Activated CD8-positive, alpha-beta memory T cell treated with anti-CD3 and anti-CD28 coated beads for 4 hours (primary cell): ENCODE measurements at places on chromosomes 7 and 10.

DNA sequence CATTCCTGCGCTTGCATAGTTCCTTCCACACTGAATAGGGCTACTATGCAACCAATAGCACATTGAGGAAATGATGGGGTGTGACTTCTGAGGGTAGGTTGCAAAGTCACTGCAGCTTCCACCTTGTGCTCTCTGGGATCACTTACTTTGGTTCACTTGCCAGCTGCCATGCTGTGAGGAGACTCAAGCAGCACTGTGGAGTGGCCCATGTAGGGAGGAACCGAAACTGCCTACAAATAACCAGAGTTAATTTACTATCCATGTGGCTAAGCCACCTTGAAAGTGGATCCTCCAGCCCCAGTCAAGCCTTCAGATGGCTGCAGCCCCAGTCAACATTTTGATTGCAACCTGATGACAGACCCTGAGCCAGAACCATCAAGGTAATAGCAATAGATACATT lies 64.3 kb downstream of the FAM204A start:
- no peak for DNase-seq

DNA sequence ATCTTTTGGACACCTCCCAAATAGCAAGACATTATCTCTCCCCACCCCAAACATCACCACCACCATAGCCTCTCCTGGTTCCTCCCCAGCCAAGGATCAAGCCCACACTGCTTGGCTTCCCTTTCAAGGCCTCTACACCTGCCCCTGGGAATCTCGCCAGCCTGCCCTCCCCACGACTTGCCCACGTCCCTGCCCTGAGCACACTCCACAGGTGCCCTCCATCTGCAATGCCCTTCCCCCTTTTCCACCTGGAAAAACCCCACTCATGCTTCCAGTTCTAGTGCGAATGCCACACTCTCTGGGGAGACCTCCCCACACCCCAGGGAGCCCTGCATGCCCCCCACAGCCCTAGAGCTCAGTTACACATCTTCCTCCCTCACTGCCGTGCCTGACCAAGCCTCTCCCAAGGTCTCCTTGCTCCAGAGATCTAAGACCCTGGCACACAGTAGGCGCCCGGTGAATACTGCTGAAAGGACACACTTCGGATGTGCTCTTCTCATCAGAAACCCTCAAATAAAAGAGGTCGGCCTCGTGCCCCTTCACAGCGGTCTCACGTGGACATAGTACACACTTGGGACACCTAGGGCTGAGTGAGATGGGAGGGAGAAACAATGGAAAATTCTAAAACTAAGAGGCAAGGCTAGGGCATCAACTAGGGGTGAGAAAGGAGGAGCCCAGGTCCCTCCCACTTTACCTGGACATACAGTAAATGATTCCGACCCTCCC lies 91.4 kb downstream of the DLG5 start:
- DNase-seq = no peak

GRCh38 chr10:133206356-133207040 lies 23.5 kb upstream of the UTF1 start:
- DNase-seq = no peak

GRCh38 chr10:130138479-130138866 lies 2.3 kb downstream of the GLRX3 start:
- DNase-seq = no peak

- no peak for DNase-seq
Measured at GRCh38 chr10:103490986-103491314, 2.6 kb upstream of the NEURL1 start.

GRCh38 chr7:66279912-66280311 lies 74.8 kb downstream of the TPST1 start:
- no peak for DNase-seq

- DNase-seq = no peak
Measured at GRCh38 chr7:139748941-139749340, 28.9 kb downstream of the HIPK2 start.

DNA sequence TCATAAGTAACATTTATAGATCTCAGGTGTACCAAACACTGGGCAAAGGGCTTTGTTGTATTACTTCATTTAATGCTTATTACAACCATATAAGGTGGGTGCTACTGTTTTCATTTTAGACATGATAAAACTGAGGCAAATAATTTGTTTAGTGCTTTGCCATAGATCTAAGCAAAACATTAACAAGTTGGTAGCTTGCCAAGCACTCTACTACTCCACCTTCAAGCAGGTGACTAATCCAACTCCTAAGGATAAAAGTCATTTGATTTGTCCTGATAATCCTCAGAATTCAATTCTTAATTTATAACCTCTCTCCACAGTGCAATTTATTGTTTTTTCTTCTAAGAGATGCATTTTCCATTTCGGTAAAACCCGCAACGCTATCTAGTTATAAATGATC lies 646.4 kb downstream of the GRM8 start:
- no peak for DNase-seq

DNA sequence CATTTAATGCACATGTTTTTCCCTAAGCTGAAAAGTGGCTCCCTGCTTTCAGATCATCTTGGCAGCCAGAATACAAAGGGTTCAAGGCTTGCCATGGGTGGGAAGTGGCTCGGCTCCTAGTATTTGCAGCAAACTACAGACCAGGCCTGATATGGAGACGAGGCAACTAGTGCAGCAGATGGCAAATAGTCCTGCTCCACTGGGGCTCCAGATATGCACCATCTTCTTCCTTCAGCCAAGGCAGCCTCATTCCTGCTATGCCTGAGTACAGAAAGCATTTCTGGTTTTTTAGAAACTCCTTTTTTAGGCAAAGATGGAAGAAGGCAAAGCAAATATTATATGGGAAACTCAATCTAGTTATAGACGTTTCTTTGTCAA lies 23.9 kb downstream of the LRRC4 start:
- DNase-seq = no peak

DNA sequence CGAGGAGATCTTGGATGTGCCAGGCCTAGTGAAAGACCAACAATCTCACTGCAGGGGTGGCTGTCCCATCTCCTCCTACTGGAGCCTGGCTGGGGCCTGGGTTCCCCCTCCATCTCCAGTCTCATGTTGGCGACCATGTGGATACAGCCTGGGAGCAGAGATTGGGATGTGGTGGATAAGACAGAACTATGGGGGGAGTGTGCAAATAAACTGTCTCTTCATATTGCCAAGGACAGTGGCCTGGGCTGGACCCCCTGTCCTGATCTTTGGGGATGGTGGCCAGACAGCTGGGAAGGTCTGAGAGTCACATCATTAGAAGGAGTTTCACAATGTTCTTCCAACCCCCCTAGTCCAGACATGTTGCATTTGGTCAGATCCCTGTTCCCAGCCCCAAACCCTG lies 5.8 kb upstream of the MINDY4 start:
- no peak for DNase-seq

GRCh38 chr7:135859538-135859937 lies 110.9 kb upstream of the FAM180A start:
- no peak for DNase-seq

- no peak for DNase-seq
Measured at GRCh38 chr7:6725003-6725402, 18.3 kb upstream of the ZNF12 start.

DNA sequence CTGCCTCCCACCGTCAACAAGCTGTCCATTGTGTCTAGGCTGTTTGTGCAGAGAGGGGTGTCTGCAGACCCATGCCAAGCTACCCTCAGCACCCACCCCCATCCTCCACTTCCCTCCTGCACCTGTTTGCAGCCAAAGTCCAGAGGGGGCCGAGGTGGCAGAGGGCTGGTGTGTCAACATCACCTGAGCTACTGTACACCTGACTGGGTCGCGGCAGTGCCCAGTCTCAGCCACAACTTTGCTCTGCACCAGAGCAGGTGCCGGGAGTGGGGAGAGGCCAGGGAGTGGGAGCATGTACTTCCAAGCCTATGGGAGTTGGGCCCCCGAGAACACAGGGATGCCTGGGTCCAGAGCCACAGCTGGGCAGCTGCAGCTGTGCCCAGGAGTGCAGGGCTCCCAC lies 93.1 kb downstream of the AUTS2 start:
- DNase-seq = no peak

GRCh38 chr10:88730864-88731263 lies 24.8 kb downstream of the LIPK start:
- DNase-seq = no peak

DNA sequence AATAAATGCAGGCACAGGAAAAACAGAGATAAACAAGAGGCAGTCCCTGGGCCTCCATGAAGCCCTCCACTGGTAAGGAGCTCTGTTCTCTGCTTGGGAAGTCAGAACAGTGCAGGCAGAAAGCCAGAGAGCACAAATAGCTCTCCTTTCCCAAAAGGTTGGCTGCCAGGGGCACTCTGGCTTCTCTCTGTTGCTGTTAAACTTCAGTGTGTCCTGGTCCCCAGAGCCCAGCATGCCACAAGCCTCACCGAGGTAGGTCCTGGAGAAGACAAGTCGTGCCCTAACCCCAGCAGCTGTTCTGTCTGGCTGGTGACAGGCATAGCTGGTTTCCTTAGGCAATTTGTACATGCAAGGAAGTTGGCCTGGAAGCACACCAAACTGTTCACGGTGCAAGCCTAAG lies 17.3 kb downstream of the SLC16A12 start:
- DNase-seq = no peak

DNA sequence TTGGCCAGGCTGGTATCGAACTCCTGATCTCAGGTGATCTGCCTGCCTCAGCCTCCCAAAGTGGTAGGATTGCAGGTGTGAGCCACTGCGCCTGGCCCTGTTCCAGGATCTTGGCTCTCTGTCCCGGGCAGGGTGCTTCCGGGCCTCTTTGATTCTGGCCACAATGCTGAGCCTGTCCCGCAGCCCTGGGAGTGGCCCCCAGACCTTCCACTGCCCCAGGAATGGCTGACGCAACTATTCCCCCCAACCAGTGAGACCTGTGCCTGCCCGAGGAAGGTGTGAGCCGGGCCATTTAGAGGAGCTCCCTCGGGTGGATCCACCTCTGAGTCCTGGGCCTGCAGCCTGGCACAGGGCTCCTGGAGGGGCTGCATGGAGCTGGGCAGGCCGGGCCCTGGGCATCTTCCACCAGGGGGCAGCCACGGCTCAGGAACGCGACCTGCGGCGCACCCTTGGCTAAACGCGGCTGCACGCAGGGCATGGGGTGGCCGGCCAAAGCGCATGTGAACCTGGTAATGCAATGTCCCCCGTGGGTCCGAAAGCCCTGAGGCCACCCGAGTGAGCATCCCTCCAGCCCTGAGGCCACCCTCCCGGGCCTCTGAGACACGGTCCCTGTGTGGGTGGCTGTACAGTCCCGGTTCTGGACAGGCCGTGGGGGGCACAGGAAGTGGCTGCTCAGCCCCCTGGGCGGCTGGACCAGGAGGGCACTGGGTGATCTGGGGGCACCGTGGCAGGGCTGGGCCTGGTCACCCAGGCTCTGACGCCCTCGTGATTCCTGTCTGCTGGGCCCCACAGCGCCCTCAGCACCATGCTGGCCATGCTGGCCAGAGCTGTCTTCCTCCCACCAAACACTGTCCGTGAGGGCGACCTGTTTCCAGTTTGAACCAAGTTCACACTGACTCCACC lies 24.8 kb downstream of the GRIFIN start:
- peak; percentile 62 for DNase-seq

DNA sequence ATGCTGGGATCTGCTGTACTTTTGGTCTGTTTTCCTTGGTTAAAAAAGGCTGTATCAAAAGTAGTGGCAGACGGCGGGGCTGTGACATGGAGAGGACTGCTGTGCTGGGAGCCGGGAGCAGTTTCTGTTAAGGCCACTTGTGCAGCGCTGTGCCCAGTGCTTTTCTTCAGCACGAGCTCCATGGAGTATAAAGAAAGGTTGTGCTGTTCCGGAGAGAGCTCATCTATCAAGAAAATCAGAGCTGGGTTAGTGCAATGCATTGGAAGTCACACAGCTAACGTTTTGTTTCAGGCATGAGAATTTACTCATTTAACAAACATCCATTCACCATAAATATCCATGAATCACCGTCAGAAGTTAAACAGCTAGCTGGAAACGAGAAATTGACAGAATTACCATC lies 62.0 kb downstream of the KIAA1549 start:
- no peak for DNase-seq

DNA sequence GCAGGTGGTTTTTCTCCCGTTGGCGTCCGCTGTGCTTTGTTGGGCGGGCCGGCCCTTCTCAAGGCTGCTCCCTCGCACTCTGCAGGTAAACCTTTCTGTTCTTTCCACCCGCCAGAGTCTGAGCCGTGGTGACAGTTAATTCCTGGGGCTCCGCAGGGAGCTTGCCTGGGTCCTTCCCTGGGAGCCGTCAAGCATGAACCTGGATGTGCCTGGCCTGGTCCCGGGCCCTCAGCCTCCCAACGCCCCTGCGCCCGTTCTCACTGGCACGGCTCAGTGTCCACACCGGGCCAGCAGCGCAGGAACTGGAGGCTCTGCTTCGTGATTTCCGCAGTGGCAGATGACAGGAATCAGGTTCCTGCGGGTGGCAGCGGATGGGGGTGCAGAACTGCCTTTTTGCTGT lies 10.9 kb upstream of the NKX6-2 start:
- DNase-seq = no peak

GRCh38 chr7:23691320-23691719 lies 11.3 kb downstream of the FAM221A start:
- no peak for DNase-seq

DNA sequence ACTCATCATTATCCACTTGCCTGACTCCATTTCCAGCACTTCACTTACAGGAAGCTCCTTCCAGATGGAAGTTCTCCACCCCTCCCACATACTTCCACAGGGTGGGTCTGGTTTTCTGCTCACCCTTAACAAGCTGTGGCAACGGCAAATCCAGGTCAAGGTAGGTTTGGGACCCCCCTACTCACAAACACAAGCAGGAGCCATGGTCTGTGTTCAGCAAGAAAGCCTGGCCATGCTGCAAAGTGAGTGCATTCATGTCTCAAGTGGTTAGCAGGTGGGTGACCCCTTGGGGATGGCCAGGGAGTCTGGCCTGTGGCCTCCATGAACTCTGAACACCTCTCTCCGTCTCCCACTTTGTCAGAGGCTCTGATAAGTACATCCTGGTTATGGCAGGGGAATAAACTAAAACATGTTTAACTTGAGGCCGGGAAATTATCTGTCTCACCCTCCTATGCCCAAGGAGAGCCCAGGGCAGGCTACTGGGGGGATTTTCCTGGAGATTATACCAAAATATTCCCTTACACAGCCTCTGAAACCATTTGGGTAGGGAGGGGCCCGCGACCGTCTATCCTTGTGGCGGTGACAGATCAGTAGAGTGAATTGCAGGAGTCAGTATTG lies 844 bp downstream of the XPNPEP1 start:
- no peak for DNase-seq

- no peak for DNase-seq
Measured at GRCh38 chr10:34960983-34961382, 129.2 kb downstream of the CUL2 start.

DNA sequence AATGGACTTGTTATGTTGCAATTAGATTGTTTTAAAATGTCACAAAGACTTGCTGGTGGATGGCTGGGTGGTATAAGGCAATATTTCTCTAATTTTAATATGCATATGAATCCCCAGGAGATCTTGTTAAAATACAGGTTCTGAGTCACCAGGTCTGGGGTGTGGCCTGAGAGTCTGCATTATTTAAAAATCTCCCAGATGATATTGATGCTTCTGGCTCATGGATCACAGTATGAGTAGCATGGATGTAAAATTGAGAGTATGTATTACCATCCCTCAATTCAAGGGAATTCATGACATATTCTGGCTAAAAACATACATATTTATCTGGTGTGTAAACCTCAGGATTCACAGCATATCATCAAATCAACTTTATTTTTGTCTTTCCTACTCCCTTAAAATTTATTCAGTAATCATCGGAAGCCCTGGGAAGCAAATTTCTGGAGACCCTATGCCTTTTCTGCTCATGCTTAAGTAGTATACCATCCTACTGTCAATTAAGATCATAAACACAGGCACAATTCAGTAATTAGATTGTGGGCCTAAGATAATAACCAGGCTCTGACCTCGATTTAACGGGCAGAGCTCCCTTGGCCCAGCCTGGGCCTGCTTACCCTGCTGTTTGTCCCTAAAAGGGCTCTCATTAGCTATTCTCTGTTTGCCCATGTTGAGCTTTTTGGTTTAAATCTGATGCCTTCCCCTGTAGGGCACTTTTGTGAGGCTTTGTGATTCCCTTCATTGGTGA lies 29.6 kb upstream of the ICA1 start:
- DNase-seq = no peak
